ENCODE measurements at places on chromosomes 3 and 15.

DNA sequence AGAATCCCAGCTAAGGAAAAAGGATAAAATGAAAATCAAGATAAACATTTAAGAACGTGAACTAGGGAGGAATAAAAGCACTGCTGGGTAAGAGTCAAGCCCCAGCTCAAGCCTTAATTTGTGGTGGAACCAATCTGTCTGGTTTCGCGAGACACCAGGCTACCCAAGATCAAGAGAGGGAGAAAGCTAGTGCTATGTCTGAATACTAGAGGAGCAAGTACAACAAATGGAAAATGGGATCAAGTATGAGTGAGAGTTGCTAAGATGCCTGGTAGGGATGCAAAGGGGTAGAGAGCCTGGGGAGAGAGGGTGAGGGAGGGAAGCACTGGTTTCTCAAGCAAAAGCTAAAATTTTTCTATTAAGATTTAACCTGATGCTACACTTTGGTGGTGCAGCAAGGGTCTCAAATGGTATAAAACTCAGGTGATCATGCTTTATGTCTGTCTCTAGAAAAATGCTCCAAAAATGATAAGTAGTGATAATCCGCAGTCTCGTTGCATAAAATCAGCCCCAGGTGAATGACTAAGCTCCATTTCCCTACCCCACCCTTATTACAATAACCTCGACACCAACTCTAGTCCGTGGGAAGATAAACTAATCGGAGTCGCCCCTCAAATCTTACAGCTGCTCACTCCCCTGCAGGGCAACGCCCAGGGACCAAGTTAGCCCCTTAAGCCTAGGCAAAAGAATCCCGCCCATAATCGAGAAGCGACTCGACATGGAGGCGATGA lies 1.7 kb upstream of the SETD5 start:
- H3K27me3 ChIP-seq = no peaks in the 10 kb centered on the region
- DNase-seq = no peak
- H3K4me3 ChIP-seq = peak overlapping the region; percentile 97
- H3K4me1 ChIP-seq = peaks cover 26% of the 10 kb centered on the region

DNA sequence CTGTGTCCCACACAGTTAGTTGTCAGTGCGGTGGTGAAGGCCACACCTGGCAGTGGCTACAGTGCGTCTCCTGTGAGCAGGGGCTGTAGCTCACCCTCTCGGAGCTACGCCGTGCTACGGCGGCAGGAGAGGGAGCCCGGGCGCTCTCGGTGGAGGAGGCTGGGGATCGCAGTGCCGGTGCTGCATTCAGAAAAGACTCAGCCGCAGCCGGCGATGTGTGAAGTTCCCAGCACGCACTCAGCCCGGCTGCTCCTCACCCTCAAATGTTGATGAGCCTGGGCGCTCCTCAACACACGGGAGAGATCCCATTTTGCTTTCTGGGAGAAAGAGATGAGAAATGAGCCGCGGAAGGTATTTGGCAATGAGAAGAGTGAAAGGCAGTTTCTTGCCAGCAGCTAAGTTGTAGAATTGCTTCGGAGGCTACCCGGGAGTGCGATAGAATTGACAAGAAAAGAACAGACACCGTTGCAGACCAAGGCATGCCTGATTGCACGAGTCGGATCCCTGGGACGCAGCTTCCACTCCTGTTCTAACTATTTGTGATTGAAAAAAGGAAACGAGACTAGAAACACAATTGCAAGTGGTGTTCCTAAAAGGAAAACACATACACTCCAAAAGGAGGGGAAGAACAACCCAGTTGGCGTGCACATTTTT lies at the start of gene UNC13C:
Gene UNC13C, plus strand, starts transcription at position 189 of the 654 bp plus-strand sequence. CDS start 34,463 bp downstream, outside the sequence.
- peak within 1 kb of the TSS; percentile 21 for H3K4me3 ChIP-seq
- H3K27me3 ChIP-seq = no peaks in the 10 kb centered on the region
- H3K27ac ChIP-seq = no peak within 1 kb of the TSS
- H3K36me3 ChIP-seq = no peaks in the 10 kb centered on the region
- peaks cover 13% of the 10 kb centered on the region for H3K4me1 ChIP-seq

DNA sequence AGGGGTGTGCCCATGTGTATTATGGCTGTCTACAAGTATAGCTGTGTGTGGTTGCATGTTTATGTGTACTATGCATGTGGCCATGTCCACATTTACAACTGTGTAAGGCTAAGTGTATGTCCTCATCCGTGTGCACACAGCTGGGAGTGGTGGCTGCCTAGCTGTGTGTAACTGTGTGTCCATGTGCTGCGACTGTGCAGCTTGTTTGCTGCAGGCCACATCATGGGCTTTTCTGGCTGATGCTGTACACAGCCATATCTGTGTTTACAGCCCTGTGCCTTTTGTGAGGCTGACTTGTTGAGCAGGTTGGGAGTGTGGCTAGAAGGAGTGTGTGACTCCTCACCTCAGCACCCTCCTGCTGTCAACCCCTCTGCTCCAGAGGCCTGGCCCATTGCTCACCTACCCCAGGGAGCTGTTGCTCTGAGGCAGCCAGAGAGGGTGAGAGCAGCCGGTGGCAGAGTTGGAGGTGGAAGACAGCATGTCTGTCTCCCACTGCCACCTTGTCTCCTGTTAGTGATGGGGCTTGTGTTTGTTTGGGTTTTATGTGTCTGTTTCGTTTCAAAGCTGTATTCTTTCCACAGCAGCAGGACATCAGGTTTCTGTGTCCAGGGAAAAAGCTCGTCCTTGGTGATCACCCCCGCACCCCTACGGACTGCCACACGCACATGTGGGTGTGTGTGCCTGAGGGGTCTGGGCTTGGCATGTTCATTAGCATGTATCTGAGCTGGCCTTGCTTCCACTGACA lies 1.4 kb upstream of the GRM2 start:
- H3K4me3 ChIP-seq = no peak overlapping the region
- no peaks in the 10 kb centered on the region for H3K27me3 ChIP-seq
- H3K4me1 ChIP-seq = peaks cover 5% of the 10 kb centered on the region

DNA sequence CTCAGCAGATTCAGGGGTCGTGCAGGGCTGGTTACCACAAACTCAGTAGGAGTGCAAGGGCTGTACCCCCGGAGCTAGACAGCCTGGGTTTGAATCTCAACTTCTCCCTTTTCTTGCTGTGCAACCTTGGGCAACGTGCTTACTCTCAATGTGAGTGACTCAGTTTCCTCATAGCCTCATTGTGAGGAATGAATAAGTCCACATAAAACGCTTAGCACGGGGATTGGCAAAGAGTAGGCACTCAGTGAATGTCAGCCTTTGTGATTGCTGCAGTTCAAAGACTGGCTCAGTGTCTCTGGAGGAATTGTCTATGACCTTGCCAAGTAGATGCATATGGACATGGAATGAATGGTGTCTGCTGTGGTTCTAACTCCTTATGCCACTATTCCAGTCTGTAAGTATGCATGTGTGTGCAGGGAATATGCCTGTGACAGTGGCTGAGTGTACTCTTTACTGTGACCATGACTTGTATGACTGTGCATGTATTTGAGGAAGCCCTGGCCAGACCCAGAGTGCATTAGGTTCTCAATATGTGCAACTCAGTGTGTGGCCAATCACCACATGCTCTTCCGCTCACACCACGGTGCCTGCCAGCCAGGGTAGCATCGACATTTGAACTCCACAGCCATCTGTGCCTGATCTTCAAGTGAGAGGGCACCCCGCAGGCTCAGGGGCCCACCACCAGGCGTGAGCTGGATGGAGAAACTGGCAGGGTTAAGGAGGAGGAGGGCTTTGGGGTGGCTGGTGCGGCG lies 900 bp upstream of the HYAL3 start:
- H3K27ac ChIP-seq = peak overlapping the region; percentile 89
- H3K4me3 ChIP-seq = peak overlapping the region; percentile 20
- no peaks in the 10 kb centered on the region for H3K27me3 ChIP-seq
- no peak for DNase-seq

DNA sequence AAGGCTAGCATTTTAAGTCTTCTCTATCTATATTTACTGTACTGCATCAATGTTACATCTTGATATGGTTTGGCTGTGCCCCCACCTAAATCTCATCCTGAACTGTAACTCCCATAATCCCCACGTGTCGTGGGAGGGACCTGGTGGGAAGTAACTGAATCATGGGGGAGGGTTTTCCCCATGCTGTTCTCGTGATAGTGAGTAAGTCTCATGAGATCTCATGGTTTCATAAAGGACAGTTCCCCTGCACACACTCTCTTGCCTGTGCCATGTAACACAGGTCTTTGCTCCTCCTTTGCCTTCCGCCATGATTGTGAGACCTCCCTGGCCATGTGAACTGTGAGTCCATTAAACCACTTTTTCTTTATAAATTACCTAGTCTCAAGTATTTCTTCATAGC lies 161.5 kb downstream of the TBC1D5 start:
- peaks cover 6% of the 10 kb centered on the region for H3K4me1 ChIP-seq
- H3K27ac ChIP-seq = no peak overlapping the region
- H3K27me3 ChIP-seq = no peaks in the 10 kb centered on the region
- H3K36me3 ChIP-seq = no peaks in the 10 kb centered on the region
- no peak overlapping the region for H3K4me3 ChIP-seq
- DNase-seq = no peak

DNA sequence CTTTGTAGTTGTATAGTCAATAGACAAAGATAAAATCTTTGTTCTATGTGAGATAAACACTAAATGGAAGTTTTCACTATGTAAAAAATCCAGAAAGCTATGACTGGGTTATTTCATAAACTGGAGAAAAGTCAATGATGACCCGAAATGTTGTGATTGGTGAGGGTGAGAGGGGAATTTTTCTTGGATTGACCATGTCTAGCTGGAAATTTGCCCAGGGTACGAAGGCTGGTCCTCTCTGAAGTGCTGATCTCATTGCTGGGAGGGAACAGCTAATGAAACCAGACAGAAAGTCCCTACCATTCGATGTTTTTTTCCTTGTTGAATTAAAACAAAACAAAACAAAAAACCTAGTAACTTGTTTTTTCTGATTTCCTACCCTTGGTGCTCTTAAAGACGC lies 14.3 kb downstream of the TPRG1 start:
- no peak overlapping the region for H3K27ac ChIP-seq
- H3K4me1 ChIP-seq = no peaks in the 10 kb centered on the region
- DNase-seq = no peak
- no peak overlapping the region for H3K4me3 ChIP-seq

- H3K4me3 ChIP-seq = no peak overlapping the region
- H3K4me1 ChIP-seq = peaks cover 17% of the 10 kb centered on the region
- DNase-seq = no peak
These were observed 3.9 kb upstream of the PLCH1 start for GRCh38 chr3:155748611-155749365.

Data from esophagus squamous epithelium (tissue), 5 donors.